ENCODE measurements at places on chromosomes 4 and X.

GRCh38 chrX:97074400-97074799 lies 190.7 kb downstream of the RPA4 start:
- no peak overlapping the region for H3K4me3 ChIP-seq
- H3K27me3 ChIP-seq = no peaks in the 10 kb centered on the region
- no peak overlapping the region for H3K27ac ChIP-seq
- no peak for DNase-seq
- no peaks in the 10 kb centered on the region for H3K4me1 ChIP-seq

DNA sequence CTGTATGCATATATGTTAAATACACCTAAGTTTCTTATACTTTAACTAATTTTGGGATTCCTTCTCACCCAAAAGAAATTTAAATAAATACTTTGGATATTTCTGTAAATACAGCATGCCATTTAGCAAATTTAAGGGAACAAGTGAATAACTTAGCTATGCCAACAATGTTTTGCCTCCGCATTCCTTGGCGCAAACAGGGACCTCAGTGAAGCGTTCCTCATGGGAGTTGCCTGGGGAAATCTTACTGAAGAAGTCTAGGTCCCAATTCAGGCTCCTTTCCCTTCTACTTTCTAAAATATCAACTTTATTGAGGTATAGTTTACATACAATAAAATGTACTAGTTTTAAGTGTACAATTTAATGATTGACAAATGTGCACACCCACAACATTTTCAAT lies 25.0 kb downstream of the COL4A5 start:
- DNase-seq = no peak
- H3K4me3 ChIP-seq = no peak overlapping the region
- H3K4me1 ChIP-seq = no peaks in the 10 kb centered on the region
- H3K36me3 ChIP-seq = no peaks in the 10 kb centered on the region

GRCh38 chr4:168437192-168437943 lies 42.9 kb downstream of the DDX60L start:
- H3K27me3 ChIP-seq = no peaks in the 10 kb centered on the region
- peaks cover 4% of the 10 kb centered on the region for H3K36me3 ChIP-seq
- DNase-seq = no peak
- no peak overlapping the region for H3K4me3 ChIP-seq

DNA sequence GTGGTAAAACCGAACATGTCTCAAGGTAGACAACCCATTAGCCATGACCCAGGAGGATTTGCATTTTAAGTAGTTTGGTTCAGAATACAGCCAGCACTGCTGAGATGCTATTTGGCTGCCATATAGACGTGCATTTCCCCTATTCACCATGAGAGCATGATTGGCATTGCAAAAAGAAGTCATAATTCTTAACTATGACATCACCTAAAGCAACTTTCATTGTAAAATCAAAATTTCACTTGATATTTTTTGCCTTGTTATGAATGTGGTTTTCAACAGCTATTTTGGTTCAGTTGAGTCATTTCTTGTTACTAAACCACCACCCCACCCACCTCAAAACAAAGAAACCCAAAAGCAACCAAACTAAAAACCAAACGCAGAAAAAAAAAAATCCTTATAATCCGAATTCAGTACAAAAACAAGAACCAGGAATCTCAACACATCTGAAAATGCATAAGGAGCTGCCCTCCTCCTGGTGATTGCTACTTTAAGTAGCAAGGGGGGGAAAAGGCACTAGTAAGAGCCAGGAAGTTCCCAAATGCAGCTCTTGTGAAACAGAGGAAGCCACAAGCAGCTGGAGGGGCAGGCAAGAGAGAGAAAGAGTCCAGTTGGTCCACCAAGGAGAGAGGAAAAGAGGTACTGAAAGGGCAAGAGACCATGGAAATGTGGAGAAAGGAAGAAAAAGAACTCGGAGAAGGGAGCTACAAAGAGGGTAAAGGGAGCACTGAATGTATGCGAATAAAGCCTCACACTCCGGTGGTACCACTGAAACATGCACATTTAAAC lies 3.1 kb downstream of the SLITRK4 start:
- peaks cover 6% of the 10 kb centered on the region for H3K27me3 ChIP-seq
- no peak for DNase-seq
- no peaks in the 10 kb centered on the region for H3K36me3 ChIP-seq
- peak overlapping the region; percentile 71 for H3K27ac ChIP-seq

DNA sequence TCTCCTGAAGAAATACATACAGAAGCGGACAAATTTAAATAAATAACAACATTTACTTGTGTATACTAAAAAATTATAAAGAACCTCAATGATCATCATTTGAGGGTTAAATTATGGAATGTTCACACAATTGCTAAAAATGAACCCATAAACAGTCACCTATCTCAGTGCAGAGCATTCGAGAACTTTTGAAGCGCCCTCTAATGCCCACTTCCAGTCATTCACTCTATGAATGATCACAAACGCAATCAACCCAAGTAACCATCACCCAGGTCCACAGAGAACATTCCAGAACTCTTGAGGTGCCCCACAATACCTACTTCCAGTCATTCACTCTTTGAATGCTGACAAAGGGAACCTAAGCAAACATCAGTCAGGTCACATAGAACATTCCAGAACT lies 103.5 kb upstream of the PLAC1 start:
- no peaks in the 10 kb centered on the region for H3K4me1 ChIP-seq
- H3K27ac ChIP-seq = no peak overlapping the region
- H3K27me3 ChIP-seq = no peaks in the 10 kb centered on the region
- DNase-seq = no peak

DNA sequence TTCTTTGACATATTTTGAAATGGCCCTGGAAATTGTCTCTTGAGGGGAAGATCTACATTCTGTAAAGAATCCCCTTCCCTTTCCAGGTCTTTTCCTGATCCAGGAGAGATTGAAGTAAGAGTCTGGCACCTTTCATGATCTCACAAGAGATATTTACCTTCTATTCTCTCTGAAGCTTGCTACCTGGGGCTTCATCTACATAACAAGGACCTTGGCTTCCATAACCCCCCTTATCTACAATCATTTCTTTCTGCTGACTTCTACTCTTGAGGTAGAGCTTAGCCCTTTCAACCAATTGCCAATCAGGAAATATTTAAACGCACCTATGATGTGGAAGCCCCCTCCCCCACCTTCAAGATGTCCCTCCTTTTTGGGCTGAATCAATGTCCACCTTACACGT lies 383.7 kb upstream of the MAGEB18 start:
- H3K36me3 ChIP-seq = no peaks in the 10 kb centered on the region
- DNase-seq = no peak
- H3K27ac ChIP-seq = no peak overlapping the region
- H3K4me1 ChIP-seq = no peaks in the 10 kb centered on the region
- no peaks in the 10 kb centered on the region for H3K27me3 ChIP-seq
- H3K4me3 ChIP-seq = no peak overlapping the region

GRCh38 chrX:17182317-17182716 lies 192.7 kb upstream of the NHS start:
- no peaks in the 10 kb centered on the region for H3K4me1 ChIP-seq
- H3K27ac ChIP-seq = no peak overlapping the region

GRCh38 chrX:45200741-45201234 lies at the start of gene DIPK2B:
Gene DIPK2B, minus strand, starts transcription at chrX:45200876. Its CDS starts 50 bp downstream, at chrX:45200826.
- no peaks in the 10 kb centered on the region for H3K4me1 ChIP-seq
- H3K27me3 ChIP-seq = no peaks in the 10 kb centered on the region
- DNase-seq = no peak
- peak within 1 kb of the TSS; percentile 18 for H3K4me3 ChIP-seq

DNA sequence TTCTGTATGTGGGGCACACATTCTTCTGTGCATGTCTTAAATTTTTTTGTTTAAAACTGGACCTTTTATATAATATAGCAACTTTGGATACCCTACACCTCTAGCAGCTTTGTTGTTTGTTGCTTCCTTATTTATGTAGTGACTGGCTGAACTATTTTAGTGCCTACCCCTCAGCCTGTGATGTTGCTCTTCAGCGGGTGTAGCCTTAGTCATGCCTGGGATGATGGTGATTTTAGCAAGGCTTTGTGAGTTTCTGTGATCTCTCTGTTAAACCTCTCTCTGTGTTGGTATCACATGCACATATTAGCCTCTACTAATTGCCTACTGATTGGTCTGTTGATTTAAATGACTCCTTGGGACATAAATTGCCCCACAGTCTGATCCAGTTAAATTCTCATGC lies 22.8 kb downstream of the USP9X start:
- no peaks in the 10 kb centered on the region for H3K36me3 ChIP-seq
- peaks cover 22% of the 10 kb centered on the region for H3K4me1 ChIP-seq
- no peaks in the 10 kb centered on the region for H3K27me3 ChIP-seq
- no peak overlapping the region for H3K4me3 ChIP-seq

GRCh38 chr4:8688908-8689445 lies 96.4 kb downstream of the CPZ start:
- no peak overlapping the region for H3K4me3 ChIP-seq
- peaks cover 42% of the 10 kb centered on the region for H3K27me3 ChIP-seq
- peak; percentile 40 for DNase-seq
- H3K27ac ChIP-seq = no peak overlapping the region
- no peaks in the 10 kb centered on the region for H3K4me1 ChIP-seq

GRCh38 chrX:112687189-112687691 lies 7.5 kb upstream of the LHFPL1 start:
- H3K27me3 ChIP-seq = no peaks in the 10 kb centered on the region
- DNase-seq = no peak
- no peaks in the 10 kb centered on the region for H3K4me1 ChIP-seq
- no peak overlapping the region for H3K27ac ChIP-seq

DNA sequence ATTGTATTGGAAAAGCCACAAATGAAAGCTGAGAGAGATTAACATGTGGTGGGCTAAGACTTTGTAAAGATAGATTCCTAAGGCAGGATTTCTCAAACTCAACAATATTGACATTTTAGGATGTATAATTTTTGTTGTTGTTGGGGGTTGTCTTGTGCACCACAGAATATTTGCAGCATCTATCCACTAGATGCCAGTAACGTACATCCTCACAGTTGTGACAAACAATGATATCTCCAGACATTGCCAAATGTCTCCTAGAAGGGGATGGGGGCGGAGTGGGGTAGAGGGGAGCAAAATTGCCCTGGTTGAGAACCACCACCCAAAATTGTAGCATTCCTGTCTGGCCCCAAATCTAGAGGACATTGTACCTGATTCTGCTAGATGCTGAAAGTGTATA lies 14.7 kb upstream of the CBR4 start:
- no peak overlapping the region for H3K27ac ChIP-seq
- H3K36me3 ChIP-seq = no peaks in the 10 kb centered on the region
- no peak overlapping the region for H3K4me3 ChIP-seq
- no peak for DNase-seq

- H3K36me3 ChIP-seq = peaks cover 35% of the 10 kb centered on the region
- no peaks in the 10 kb centered on the region for H3K27me3 ChIP-seq
- H3K4me1 ChIP-seq = peaks cover 8% of the 10 kb centered on the region
- no peak for DNase-seq
Measured at GRCh38 chrX:71372388-71372787, 6.2 kb downstream of the TAF1 start.

- H3K36me3 ChIP-seq = no peaks in the 10 kb centered on the region
- H3K4me3 ChIP-seq = no peak overlapping the region
- no peak overlapping the region for H3K27ac ChIP-seq
- no peak for DNase-seq
- H3K27me3 ChIP-seq = no peaks in the 10 kb centered on the region
Measured at GRCh38 chr4:95186666-95187065, 362.1 kb downstream of the UNC5C start.

- DNase-seq = no peak
- no peaks in the 10 kb centered on the region for H3K27me3 ChIP-seq
- H3K27ac ChIP-seq = no peak overlapping the region
- no peak overlapping the region for H3K4me3 ChIP-seq
- H3K36me3 ChIP-seq = no peaks in the 10 kb centered on the region
Measured at GRCh38 chr4:185238215-185238681, 28.9 kb downstream of the SNX25 start.

GRCh38 chrX:153380691-153381090 lies 20.5 kb downstream of the PNMA6E start:
- H3K27ac ChIP-seq = no peak overlapping the region
- no peaks in the 10 kb centered on the region for H3K27me3 ChIP-seq
- H3K4me1 ChIP-seq = no peaks in the 10 kb centered on the region

DNA sequence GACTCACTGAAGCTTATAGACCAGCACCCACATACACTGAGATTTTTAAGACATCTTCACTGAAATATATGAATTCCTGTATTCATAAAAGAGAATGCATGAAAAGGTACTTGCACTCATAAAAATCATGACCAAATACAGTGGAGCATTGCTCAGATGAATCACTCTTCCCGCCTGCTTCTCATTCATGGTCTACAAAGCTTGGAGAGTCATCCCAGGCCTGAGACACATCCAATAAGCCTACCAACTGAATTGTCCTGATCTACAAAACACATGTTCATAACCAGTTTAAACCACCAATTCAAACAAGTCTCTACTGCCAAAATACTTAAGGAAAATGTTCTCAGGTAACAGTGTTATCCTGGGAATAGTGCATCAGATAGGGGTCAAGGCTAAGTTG lies 38.1 kb downstream of the PROM1 start:
- H3K27ac ChIP-seq = no peak overlapping the region
- no peak overlapping the region for H3K4me3 ChIP-seq
- H3K4me1 ChIP-seq = no peaks in the 10 kb centered on the region
- H3K27me3 ChIP-seq = peaks cover 7% of the 10 kb centered on the region

GRCh38 chr4:139629436-139630125 lies 36.0 kb upstream of the MGST2 start:
- DNase-seq = no peak
- H3K27me3 ChIP-seq = no peaks in the 10 kb centered on the region
- no peaks in the 10 kb centered on the region for H3K36me3 ChIP-seq
- no peaks in the 10 kb centered on the region for H3K4me1 ChIP-seq
- no peak overlapping the region for H3K4me3 ChIP-seq
- H3K27ac ChIP-seq = no peak overlapping the region

- DNase-seq = no peak
- H3K36me3 ChIP-seq = no peaks in the 10 kb centered on the region
- H3K27ac ChIP-seq = no peak overlapping the region
- H3K4me3 ChIP-seq = no peak overlapping the region
- H3K4me1 ChIP-seq = no peaks in the 10 kb centered on the region
- H3K27me3 ChIP-seq = no peaks in the 10 kb centered on the region
Measured at GRCh38 chrX:29627833-29628232, 587.5 kb upstream of the MAGEB2 start.

DNA sequence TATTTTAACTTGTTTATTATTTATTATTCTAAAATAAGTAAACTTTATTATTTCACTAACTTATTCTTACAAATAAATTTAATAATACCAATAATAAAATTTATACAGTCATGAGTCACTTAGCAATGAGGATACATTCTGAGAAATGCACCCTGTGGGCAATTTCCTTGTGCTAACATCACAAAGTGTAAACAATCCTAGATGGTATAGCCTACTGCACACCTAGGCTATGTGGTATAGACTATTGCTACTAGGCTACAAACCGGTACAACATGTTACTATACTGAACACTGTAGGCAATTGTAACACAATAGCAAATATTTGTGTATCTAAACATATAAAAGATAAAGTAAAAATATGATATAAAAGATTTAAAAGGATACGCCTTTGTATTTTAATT lies 479.5 kb downstream of the EPHA5 start:
- no peak overlapping the region for H3K27ac ChIP-seq
- H3K4me1 ChIP-seq = no peaks in the 10 kb centered on the region
- no peaks in the 10 kb centered on the region for H3K27me3 ChIP-seq
- no peak overlapping the region for H3K4me3 ChIP-seq
- DNase-seq = no peak
